Calu3 (cell line): ENCODE measurements at places on chromosomes 2 and 18. TPM values are rescaled to one million over a fixed set of nuclear protein-coding genes. Genes with fewer than 3 reads are reported as not detected.

The REEP1 gene
- total RNA-seq, result 4.7 and 5.3 TPM in 2 replicates

GRCh38 chr2:95315801-95316411, 18.8 kb downstream of the KCNIP3 start:
- DNase-seq, result no peak
- peaks cover 23% of the 10 kb centered on the region for H3K4me1 ChIP-seq
- peaks cover 49% of the 10 kb centered on the region for H3K27me3 ChIP-seq
- no peaks in the 10 kb centered on the region for H3K36me3 ChIP-seq
- H3K4me3 ChIP-seq, result no peak overlapping the region
- H3K27ac ChIP-seq, result no peak overlapping the region

DNA sequence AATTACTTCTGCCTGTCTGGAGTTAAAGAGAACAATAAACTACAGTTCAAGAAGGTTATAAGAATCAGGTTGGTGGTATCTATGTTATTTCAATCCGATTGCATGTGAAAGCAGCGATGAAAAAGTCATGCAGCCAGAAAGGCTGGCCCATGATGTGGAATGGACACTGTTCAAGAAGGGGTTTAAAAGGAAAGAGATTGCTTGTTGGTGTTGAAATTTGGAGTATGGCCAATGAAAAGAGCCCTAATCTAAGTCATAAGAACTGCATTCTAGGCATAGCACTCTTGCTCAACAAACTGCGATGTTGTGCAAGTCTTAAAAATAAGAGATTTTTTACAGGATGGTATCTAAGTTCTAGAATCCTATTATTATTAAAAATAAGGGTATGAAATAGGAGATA, 61.3 kb downstream of the EFEMP1 start:
- H3K36me3 ChIP-seq, result peaks cover 7% of the 10 kb centered on the region
- peak overlapping the region; percentile 37 for H3K27ac ChIP-seq
- peaks cover 20% of the 10 kb centered on the region for H3K4me1 ChIP-seq
- DNase-seq, result no peak
- no peak overlapping the region for H3K4me3 ChIP-seq

The SULT1C4 gene
- total RNA-seq, result not detected in 2 replicates

DNA sequence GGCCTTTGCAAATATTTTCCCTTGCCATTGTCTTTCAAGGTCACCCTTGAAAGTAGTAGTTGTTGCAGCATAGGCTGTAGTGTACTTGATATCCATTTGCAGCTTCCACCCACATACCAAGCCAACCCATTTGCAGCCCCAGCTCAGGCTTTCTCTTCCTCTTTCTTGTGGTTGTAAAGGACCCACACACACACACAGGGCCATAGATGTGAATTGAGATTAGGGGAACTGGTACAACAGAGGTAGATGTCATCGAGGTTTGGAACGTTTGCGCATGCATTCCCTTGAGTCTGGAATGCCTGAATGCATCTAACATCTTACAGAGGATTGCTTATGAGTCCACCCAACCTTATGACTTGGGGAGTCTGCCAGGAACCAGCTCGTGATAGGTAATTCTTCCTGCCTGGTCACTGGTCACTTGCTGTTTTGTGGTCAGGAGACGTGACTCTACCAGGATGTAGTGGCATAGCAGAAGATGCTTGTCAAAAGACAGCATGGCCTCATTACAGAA, 91.9 kb downstream of the MRPS9 start:
- H3K27ac ChIP-seq, result no peak overlapping the region
- H3K4me1 ChIP-seq, result no peaks in the 10 kb centered on the region
- H3K27me3 ChIP-seq, result peaks cover 96% of the 10 kb centered on the region
- no peak overlapping the region for H3K4me3 ChIP-seq

DNA sequence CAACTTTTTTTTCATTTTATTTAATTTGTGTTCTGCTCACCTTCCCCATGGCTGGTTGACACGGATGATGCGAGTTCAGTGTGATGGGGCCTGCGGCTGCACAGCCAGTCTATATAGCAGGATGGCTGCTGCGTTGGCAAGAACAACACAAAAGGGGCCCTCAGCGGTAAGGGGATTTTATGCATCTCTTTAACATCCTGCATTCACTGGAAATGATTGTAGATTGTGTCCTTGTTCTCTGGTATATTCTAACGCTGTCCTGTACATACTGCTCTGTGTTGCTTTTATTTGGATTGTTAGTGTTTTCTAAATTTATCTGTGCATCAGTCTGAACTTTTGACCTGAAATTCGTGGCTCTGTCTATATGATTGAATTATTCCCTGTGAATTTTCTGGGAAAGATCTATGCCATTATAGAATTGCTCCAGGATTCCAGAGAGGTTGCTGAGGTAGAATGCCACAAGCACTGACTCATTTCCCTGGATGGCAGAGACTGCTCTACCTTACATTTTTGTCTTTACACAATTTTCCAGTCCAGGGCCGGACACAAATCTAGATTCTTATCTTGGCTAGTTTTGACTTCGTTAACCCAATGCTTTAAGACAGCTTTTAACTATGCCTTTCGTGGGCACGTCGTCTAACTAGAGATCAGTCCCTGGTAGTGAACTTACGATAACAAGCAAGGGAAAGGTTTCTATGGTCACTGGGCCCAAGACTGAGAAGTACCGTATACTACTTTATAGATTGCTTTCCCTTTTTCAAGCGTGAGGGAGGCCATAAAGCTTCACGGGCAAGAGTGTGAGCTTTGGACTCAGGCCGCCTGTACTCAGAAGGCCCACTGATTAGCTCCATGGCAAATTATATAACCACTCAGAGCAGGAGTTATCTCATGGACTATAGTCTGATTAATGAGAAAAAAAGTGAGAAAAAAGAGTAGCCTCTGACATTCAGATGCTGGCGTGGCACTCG, at the start of gene CRYGC:
TSS of gene CRYGC (minus strand) at position 85 of the 968 bp plus-strand sequence. CDS start at position 49, 36 bp downstream.
- H3K27ac ChIP-seq, result no peak within 1 kb of the TSS
- no peak within 1 kb of the TSS for H3K4me3 ChIP-seq
- no peak for DNase-seq
- H3K36me3 ChIP-seq, result no peaks in the 10 kb centered on the region
- H3K4me1 ChIP-seq, result peaks cover 11% of the 10 kb centered on the region

DNA sequence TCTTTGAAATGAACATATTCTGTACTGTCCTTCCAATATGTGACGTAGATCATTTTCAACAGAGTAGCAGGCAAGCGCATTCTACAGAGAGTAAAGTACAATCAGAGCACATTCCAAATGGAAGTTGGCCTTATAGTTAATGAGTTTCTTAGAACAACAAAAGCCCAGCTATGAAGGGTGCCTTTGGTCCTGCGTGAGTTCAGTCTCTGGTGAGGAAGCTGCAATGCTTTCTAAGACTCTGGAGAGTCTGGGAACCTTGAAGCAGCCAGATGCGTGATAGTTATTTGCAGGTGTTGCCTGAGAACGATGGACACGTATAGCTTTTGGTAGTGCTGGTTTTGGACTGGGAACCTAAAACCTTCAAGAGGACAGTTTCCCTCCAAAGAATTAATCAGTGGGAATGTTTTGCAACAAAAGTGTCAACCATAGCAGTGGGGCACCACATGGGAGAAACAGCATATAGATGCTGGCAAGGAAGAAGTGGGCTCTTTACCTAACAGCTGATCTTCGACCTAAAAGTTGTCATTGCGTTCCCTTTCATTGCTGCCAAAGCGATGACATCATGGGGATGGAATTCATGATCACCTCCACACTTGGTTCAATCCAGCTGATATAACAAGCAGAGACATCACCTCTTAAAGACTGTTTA, 9.3 kb upstream of the SNORC start:
- H3K27me3 ChIP-seq, result no peaks in the 10 kb centered on the region
- H3K36me3 ChIP-seq, result peaks cover 42% of the 10 kb centered on the region
- peaks cover 27% of the 10 kb centered on the region for H3K4me1 ChIP-seq
- no peak for DNase-seq

- H3K4me1 ChIP-seq, result no peaks in the 10 kb centered on the region
- H3K27me3 ChIP-seq, result peaks cover 8% of the 10 kb centered on the region
- no peak overlapping the region for H3K4me3 ChIP-seq
Measured at GRCh38 chr2:113002677-113003076, 2.6 kb upstream of the IL36A start.

The ALK gene
- not detected in 2 replicates for total RNA-seq

- no peak overlapping the region for H3K4me3 ChIP-seq
- H3K4me1 ChIP-seq, result no peaks in the 10 kb centered on the region
- no peaks in the 10 kb centered on the region for H3K36me3 ChIP-seq
Measured at GRCh38 chr18:29305516-29305915, 1128.6 kb upstream of the CDH2 start.

DNA sequence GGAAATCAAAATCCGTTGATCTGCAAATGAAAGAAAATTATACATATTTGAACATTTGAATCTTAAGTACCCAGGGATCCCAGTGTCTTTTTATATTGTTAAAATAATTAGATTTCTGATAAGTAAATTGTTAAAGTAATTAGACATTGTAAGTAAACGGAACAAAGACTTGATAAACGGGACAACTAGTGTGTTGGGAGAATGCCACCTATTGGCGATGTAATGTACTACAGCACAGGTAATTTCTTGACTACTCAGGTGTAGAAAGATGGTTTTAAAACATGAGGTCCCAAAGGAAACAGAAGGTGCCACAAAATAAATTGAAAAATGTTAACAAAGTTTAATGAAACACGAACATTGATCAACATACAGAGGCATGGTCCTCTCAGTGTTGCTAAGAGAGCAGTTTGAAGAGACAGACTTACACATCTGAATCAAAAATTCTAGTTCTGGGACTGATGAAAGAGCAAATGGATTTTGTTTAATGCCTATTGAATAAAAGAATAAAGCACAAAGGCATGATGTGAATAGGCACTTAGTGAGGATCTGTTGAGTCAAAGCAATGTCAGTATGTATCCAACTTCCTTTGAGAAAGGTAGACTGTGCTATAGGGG, 103.4 kb upstream of the RASGRP3 start:
- H3K4me1 ChIP-seq, result no peaks in the 10 kb centered on the region
- no peak overlapping the region for H3K4me3 ChIP-seq
- no peaks in the 10 kb centered on the region for H3K27me3 ChIP-seq
- peak; percentile 49 for DNase-seq
- H3K36me3 ChIP-seq, result no peaks in the 10 kb centered on the region

The MYO1B gene
- 56.7 and 64.5 TPM in 2 replicates for total RNA-seq

DNA sequence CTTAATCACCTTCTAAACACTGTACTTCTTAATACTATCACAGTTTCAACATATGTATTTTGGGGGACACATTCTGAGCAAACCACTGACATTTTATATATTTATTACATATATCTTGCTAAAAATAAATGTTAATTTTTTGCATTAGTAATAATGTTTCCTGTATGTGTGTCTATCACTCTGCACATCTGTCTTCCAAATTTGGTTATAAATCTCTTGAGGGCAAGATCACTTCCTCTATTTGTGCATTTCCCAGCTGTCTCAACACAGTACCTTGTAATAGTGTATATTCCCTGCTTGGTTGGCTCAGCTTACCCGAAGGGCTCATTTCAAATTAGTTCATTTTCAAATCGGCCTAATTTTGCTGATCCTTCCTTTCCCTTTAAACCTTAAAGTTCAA, 617.1 kb upstream of the GYPC start:
- H3K4me3 ChIP-seq, result no peak overlapping the region
- DNase-seq, result no peak
- no peaks in the 10 kb centered on the region for H3K4me1 ChIP-seq
- H3K36me3 ChIP-seq, result no peaks in the 10 kb centered on the region
- no peaks in the 10 kb centered on the region for H3K27me3 ChIP-seq
- H3K27ac ChIP-seq, result no peak overlapping the region

DNA sequence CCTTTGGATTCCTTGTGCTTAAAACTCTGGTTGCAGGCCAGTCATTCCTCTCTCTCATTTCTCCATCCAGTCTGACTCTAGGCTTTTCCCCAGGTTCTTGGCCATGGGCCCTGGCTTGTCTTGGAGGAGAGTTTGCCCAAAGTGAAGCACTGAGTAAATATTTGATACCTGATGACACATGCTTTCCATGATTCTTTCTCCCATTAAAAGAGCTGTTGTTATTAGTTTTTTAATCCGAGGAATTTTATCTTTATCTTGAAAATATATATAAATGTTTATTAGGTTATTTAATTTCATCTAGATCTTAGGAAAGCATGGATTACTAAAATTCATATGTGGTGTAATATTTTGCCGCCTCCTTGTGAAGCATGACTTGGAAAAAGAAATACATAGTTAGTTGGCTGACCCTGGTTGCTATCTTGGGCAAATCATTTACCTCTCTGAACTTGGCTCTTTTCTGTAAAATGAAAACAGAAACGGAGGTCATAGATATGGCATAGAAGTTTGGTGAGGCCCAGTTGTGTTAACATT, 650.1 kb downstream of the SLC4A3 start:
- no peaks in the 10 kb centered on the region for H3K27me3 ChIP-seq
- DNase-seq, result peak; percentile 52
- peak overlapping the region; percentile 64 for H3K27ac ChIP-seq

The SIX3 gene
- not detected in 2 replicates for total RNA-seq

- no peaks in the 10 kb centered on the region for H3K36me3 ChIP-seq
- H3K4me1 ChIP-seq, result no peaks in the 10 kb centered on the region
- H3K27me3 ChIP-seq, result no peaks in the 10 kb centered on the region
- no peak for DNase-seq
- no peak overlapping the region for H3K27ac ChIP-seq
Measured at GRCh38 chr2:114085992-114086391, 196.1 kb downstream of the ACTR3 start.

- no peaks in the 10 kb centered on the region for H3K27me3 ChIP-seq
- DNase-seq, result peak; percentile 10
- peaks cover 11% of the 10 kb centered on the region for H3K36me3 ChIP-seq
- H3K4me3 ChIP-seq, result no peak overlapping the region
- peaks cover 8% of the 10 kb centered on the region for H3K4me1 ChIP-seq
Measured at GRCh38 chr2:32291746-32292145, 14.0 kb downstream of the YIPF4 start.

- H3K4me3 ChIP-seq, result peak overlapping the region; percentile 89
- H3K4me1 ChIP-seq, result peaks cover 27% of the 10 kb centered on the region
- H3K27ac ChIP-seq, result peak overlapping the region; percentile 91
Measured at GRCh38 chr18:76491473-76491775, 3.6 kb downstream of the ZNF516 start.

DNA sequence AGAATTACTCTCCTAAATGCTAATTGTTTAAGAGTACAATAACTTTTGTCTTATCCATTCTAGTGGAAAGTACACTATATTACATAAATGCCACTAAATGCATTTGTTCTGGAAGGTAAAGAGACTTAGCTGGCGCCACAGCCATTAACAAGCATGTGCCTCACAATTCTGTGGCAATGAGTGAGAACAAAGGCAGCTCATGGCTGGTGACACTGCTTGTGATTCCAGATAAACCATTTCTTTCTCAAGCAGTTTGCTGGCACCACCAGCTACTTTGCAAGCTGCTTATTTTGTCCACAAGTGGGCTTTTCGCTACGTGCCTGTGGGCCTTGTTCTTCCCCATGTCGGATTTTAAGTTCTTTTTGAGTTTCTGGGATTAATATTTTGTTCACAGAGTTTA, 147.6 kb upstream of the SMAD7 start:
- H3K4me1 ChIP-seq, result peaks cover 36% of the 10 kb centered on the region
- no peaks in the 10 kb centered on the region for H3K27me3 ChIP-seq
- H3K27ac ChIP-seq, result no peak overlapping the region
- no peak overlapping the region for H3K4me3 ChIP-seq
- no peak for DNase-seq

GRCh38 chr2:140695155-140695554, 1435.7 kb downstream of the LRP1B start:
- H3K27me3 ChIP-seq, result no peaks in the 10 kb centered on the region
- peak overlapping the region; percentile 96 for H3K27ac ChIP-seq
- H3K4me1 ChIP-seq, result peaks cover 10% of the 10 kb centered on the region
- peak overlapping the region; percentile 22 for H3K4me3 ChIP-seq
- DNase-seq, result peak; percentile 24
- peaks cover 4% of the 10 kb centered on the region for H3K36me3 ChIP-seq

- H3K27ac ChIP-seq, result no peak overlapping the region
- no peaks in the 10 kb centered on the region for H3K27me3 ChIP-seq
- no peak for DNase-seq
- H3K4me1 ChIP-seq, result no peaks in the 10 kb centered on the region
- H3K36me3 ChIP-seq, result no peaks in the 10 kb centered on the region
Measured at GRCh38 chr2:217643789-217644301, 358.9 kb downstream of the TNS1 start.
